Activated CD4-positive, alpha-beta memory T cell treated with anti-CD3 and anti-CD28 coated beads, Interleukin-2, amount 10 ng/mL, durations not matched to agents 7 days and 5 days (primary cell): ENCODE measurements at places on chromosomes 4 and X. TPM values are rescaled to one million over a fixed set of nuclear protein-coding genes. Genes with fewer than 3 reads are reported as not detected.

NOX1 gene
- total RNA-seq = not detected

DNA sequence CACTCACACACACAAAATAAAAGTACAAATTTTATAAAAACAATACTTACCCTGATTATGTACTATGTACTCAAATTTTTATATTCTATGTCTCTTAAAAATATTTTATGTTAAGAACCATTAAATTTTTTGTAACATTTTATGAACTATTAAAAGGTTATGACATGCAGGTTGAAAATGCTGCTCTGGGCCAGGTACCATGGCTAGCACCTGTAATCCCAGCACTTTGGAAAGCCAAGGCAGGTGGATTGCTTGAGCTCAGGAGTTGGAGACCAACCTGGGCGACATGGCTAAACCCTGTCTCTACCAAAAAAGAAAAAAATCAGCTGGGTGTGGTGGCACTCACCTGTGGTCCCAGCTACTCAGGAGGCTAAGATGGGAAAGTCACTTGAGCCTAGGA is 29.4 kb upstream of the SPINK2 start:
- no peak for DNase-seq
- H3K27ac ChIP-seq = no peak overlapping the region
- peaks cover 2% of the 10 kb centered on the region for H3K27me3 ChIP-seq
- no peak overlapping the region for H3K4me3 ChIP-seq

- H3K4me3 ChIP-seq = no peak overlapping the region
- no peaks in the 10 kb centered on the region for H3K4me1 ChIP-seq
- H3K36me3 ChIP-seq = no peaks in the 10 kb centered on the region
- no peak overlapping the region for H3K27ac ChIP-seq
- no peak for DNase-seq
Measured at GRCh38 chr4:41384992-41385391, 128.3 kb downstream of the UCHL1 start.

ARL13A gene
- total RNA-seq = not detected

DNA sequence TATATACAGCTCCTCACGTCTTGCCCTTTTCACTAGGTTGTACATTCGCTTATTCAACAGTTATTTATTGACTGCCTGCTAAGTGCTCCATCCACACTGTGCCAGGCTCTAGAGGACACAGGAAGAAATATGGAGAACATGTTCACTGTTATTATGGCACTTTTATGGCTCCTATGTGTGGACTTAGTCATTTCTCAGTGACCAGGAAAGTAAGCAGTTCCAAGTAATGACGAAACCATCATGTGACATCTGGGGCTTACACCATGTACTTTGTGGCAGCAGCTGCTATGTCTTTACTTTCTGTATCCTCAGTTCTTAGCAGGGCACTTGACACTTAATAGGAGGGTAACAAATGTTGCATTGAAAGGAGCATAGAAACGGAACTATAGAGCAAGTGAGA is 278.0 kb downstream of the ANK2 start:
- H3K27ac ChIP-seq = no peak overlapping the region
- peaks cover 14% of the 10 kb centered on the region for H3K27me3 ChIP-seq
- H3K4me1 ChIP-seq = no peaks in the 10 kb centered on the region
- H3K36me3 ChIP-seq = no peaks in the 10 kb centered on the region
- DNase-seq = no peak
- no peak overlapping the region for H3K4me3 ChIP-seq

GRCh38 chr4:25180524-25181131 is 20.4 kb upstream of the SEPSECS start:
- H3K4me3 ChIP-seq = no peak overlapping the region
- peak; percentile 36 for DNase-seq
- H3K27ac ChIP-seq = no peak overlapping the region
- no peaks in the 10 kb centered on the region for H3K27me3 ChIP-seq
- peaks cover 15% of the 10 kb centered on the region for H3K4me1 ChIP-seq

DNA sequence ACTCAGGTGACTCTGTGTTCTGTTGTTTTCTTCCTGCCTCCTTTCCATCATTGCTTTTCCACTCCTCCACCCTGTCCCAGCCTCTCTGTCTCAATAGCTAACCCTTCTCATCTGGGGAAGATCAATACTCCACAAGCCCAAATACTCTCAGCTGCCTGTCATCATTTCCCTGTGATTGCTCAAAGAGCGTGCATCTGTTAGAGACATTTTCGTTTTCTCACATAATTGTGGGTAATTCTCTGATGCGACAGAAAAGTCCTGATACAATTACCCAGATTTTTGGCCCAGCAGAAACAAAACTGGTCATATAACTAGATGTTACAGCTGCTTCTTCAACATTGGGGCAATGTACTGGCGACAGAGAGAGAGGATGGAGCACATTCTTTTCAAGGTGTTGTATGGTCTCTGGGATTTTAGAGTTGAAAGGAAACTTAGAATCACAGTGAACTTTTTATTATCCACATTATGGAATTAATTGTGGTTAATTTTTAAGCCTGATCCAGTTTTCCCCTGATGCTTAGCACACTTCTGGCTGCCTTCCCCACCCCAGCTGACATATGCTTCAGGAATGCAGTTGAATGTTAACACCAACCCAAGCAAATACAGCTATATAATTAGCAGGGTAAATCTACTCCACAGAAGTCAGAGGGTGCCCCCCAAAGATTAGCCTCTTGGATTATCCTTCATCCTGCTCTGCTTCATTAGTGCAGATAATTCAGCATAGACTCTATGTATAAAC is 171.4 kb upstream of the ANXA3 start:
- H3K27ac ChIP-seq = no peak overlapping the region
- DNase-seq = no peak
- H3K4me3 ChIP-seq = no peak overlapping the region
- H3K36me3 ChIP-seq = no peaks in the 10 kb centered on the region

- DNase-seq = no peak
- no peaks in the 10 kb centered on the region for H3K36me3 ChIP-seq
- no peak overlapping the region for H3K4me3 ChIP-seq
Measured at GRCh38 chr4:39231660-39232059, 49.3 kb downstream of the WDR19 start.

PRAF2 gene
- 21.1 TPM for total RNA-seq

ANXA10 gene
- not detected for total RNA-seq

ODAPH gene
- total RNA-seq = 3.5 TPM

DNA sequence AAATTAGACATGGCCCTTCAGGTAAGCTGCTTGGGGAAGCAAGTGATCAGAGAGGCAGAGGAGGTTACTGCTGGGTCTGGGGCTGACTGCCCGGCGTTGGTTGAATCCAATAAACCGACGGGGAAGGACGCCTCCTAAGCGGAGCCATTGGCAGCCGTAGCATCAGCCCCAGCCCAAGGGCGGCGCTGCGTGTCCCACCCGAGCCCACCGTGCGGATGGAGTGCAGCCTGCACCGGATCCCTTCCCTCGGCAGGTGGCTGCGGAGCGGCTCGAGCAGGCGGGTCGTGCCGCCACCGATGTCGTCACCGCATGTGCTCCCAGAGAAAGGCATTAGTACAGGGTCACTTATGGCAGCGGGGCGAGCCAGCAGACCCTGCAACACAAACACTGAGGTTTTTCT is 82.1 kb downstream of the ALPK1 start:
- no peaks in the 10 kb centered on the region for H3K27me3 ChIP-seq
- no peak overlapping the region for H3K4me3 ChIP-seq
- no peaks in the 10 kb centered on the region for H3K36me3 ChIP-seq
- H3K4me1 ChIP-seq = no peaks in the 10 kb centered on the region
- H3K27ac ChIP-seq = no peak overlapping the region

DNA sequence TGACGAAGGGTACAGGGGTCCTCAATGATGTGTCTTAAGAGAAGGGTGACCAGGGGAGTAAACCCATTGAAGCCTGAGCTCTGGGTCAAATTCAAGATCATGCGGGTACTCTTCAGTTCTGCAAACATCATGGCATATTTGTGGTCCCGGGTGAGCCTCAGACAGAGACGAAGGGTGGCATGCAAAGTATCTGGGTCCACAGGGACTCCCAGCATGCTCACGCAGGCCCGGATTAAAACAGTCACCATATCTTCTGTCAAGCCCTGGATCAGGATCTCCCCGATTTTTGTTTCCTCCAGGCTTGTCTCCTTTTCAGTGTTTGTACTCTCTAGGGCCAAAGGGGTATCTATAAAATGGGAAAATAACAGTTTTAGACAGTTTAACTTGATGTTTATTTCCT is 102.9 kb downstream of the HUWE1 start:
- H3K4me3 ChIP-seq = no peak overlapping the region
- DNase-seq = no peak
- peaks cover 7% of the 10 kb centered on the region for H3K4me1 ChIP-seq
- no peaks in the 10 kb centered on the region for H3K27me3 ChIP-seq
- H3K36me3 ChIP-seq = peaks cover 58% of the 10 kb centered on the region

MAGIX gene
- 1.6 TPM for total RNA-seq

DNA sequence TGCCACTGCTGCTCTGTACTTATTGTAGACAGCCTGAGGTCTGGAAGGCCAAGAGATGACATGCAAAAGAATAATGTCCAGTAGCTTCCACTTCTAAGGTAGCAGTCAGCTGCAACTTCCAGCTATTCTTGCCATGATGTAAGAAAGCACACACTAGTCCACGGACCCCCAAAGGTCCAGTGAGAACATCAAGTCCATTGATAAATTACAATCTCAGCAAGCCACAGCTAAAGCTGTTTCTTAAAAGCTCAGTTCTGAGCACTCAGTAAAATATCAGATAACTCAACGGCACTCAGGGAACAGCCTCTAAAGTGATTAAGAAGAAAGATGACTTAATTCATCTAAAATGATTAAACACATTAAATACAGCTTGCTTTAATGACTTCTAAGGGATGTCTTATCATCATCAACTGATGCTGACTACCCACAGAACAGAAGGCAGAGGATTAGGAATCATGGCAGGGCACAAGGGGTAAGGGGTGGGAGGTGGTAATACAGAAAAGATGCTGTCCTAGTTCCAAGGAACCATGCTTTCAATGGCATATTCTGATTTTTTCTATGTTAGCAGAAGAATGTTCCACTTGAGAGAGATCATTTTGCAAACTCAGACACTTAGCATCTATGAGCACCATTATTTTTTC is 99.1 kb upstream of the CBR4 start:
- no peaks in the 10 kb centered on the region for H3K36me3 ChIP-seq
- no peak overlapping the region for H3K27ac ChIP-seq
- peaks cover 1% of the 10 kb centered on the region for H3K27me3 ChIP-seq
